CD4-positive, alpha-beta T cell treated with Interleukin-4 for 4 hours (primary cell): ENCODE measurements at places on chromosomes 13 and 19.
A peak's percentile ranks its signal among the peaks of the same experiment; 100 is the strongest.

DNA sequence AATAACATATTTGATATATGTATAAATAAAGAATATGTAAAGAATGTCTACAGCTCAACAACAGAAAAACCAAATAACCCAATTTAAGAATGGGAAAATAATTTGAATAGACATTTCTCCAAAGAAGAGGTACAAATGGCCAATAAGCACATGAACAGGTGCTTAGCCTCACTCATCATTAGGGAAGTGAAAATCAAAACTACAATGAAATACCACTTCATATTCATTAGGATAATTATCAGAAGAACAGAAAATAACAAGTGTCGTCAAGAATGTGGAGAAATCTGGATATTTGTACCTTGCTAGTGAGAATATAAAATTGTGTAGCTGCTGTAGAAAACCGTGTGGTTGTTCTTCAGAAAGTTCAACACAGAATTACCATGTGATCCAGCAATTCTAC, 8.4 kb upstream of the SUPT20H start:
- DNase-seq: no peak

DNA sequence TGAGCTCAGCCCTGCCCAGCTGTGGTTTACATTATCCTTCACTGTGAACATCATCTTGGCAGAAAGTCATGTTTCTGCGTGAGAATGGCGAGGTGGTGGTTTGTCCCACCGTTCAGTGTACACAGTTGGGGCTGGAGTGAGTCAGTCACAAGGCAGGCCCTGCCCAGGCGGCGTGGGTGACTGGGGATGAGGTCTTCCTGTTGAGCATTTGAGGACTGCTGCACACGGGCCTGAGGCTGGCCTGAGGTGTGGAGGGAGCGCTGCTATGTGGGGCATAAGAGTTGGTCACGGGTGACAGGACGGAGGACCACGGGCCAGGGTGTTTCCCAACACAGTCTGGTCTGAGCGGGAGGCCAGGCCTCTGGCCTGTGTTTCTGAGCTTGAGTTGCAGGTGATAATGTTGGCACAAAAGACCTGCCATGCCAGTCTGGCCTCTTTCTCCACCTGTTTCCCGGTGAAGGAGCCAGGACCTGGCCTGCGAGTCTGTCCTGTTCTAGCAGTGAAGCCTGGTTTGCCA, 13.4 kb upstream of the C19orf33 start:
- no peak for DNase-seq

GRCh38 chr13:27171244-27171826, at the start of gene USP12:
TSS of gene USP12 (minus strand) at chr13:27171811. CDS start at chr13:27171639, 172 bp downstream.
- no peak for DNase-seq

GRCh38 chr19:658916-659839, 3.8 kb downstream of the RNF126 start:
- DNase-seq: peak; percentile 76

- DNase-seq: peak; percentile 50
Measured at GRCh38 chr19:53772943-53773342, 51.2 kb downstream of the NLRP12 start.

DNA sequence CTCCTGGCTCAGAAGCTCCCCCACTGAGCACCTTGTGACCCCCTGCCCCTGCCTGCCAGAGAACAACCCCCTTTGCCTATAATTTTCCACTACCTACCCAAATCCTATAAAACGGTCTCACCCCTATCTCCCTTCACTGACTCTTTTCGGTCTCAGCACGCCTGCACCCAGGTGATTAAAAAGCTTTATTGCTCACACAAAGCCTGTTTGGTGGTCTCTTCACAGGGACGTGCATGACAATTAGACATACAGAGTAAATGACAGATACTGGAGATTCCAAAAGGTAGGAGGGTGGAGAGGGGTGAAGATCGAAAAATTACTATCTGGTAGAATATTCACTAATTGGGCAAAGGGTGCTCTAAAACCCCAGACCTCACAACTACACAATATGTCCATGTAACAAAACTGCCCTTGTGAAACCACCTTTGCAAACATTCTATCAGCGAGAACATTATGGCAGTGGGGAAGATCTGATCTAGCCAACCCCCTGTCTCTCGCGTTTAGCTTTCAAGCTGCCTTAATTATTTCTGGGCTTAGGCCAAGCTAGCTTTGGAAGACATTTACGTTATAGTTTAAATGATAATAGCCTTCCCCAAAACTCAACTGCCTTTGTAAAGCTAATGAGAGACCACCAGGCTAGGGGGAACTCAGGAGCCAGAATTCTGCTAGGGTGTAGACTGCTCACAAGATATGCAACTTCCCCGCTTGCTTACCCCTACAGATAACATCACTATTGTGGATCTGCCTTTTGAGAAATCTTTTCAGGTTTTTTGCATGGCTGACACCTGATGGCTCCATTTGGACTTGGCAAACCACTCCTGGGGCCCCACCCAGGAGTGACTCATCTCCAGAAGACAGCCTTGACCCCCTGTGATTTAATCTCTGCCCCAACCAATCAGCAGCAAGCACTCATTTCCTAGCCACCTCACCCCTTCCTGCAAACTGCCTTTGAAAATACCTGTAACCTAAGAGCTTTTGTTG, 1534.0 kb upstream of the SPRY2 start:
- DNase-seq: no peak

- no peak for DNase-seq
Measured at GRCh38 chr19:46915386-46915785, 54.6 kb downstream of the ARHGAP35 start.

GRCh38 chr19:5048091-5048726, 79.3 kb downstream of the KDM4B start:
- DNase-seq: peak; percentile 34

DNA sequence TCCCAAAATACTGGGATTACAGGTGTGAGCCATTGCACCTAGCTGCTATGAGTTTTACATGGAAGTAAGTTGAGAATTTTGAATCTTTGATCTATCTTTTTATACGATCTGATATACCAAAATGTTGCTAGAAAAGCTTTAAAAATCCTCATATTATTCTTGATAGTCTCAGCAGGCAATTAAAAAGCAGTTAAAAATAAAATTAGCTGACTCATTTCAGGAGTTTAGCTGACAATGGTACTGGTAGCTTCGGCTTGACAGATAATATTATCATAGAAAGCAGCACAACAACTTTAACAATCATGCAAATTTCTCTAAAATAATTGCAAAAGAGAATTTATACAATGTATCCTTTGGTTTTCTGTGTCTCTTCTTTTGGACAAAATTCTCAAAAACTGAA, 9.6 kb upstream of the FOXO1 start:
- no peak for DNase-seq

DNA sequence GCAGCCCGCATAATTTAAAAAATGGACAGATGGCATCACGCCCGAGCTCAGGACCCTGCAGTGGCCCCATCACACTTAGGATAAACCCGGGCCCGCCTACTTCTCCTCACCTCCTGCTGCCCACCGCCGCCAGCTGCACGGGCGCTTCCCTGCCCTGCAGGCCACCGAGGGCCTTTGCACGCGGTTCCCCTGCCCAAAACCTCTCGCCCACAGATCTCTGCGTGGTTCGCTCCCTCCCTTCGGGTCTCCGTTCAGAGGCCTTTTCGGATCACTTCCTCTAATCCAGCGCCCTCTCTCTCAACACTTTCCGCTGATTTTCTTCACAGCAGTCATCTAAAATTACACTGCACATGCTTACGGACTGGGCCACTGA, 1.8 kb downstream of the SHISA7 start:
- no peak for DNase-seq
